ENCODE measurements at places on chromosomes 3 and 15. TPM values are rescaled to one million over a fixed set of nuclear protein-coding genes. Genes with fewer than 3 reads are reported as not detected.

- H3K36me3 ChIP-seq = peaks cover 1% of the 10 kb centered on the region
- peak overlapping the region; percentile 36 for H3K4me3 ChIP-seq
- H3K27me3 ChIP-seq = peaks cover 15% of the 10 kb centered on the region
- H3K27ac ChIP-seq = peak overlapping the region; percentile 31
- DNase-seq = no peak
- peaks cover 27% of the 10 kb centered on the region for H3K4me1 ChIP-seq
These were observed 1.7 kb upstream of the CFAP91 start for GRCh38 chr3:119700920-119701734.

GRCh38 chr3:62374341-62375218 is 1.2 kb upstream of the FEZF2 start:
- H3K27ac ChIP-seq = peak overlapping the region; percentile 70
- DNase-seq = peak; percentile 26
- H3K36me3 ChIP-seq = peaks cover 5% of the 10 kb centered on the region
- H3K4me3 ChIP-seq = peak overlapping the region; percentile 22

PYGO1 gene
- total RNA-seq = not detected

DNA sequence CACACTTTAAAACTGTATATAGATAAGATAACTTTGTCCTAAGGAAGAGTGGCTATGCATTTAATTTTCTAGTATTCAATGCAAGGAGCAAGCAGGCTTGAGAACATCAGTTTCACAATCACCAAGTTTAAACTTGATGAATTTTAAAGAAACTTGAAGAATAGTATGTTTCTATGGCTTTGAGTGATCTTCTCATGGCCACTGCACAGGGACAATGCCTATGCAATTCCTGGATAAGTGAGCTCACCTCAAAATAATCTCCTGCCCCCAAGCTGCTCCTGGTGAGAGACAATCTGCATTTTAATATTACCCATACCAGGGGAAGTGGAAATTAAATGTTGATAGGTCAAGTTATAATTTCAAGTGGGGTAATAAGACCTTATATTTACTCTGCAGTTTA is 376.6 kb upstream of the CBLB start:
- no peak overlapping the region for H3K4me3 ChIP-seq
- H3K27ac ChIP-seq = no peak overlapping the region
- peaks cover 23% of the 10 kb centered on the region for H3K36me3 ChIP-seq
- no peak for DNase-seq
- peaks cover 17% of the 10 kb centered on the region for H3K4me1 ChIP-seq
- no peaks in the 10 kb centered on the region for H3K27me3 ChIP-seq

PLAAT1 gene
- total RNA-seq = not detected

DNA sequence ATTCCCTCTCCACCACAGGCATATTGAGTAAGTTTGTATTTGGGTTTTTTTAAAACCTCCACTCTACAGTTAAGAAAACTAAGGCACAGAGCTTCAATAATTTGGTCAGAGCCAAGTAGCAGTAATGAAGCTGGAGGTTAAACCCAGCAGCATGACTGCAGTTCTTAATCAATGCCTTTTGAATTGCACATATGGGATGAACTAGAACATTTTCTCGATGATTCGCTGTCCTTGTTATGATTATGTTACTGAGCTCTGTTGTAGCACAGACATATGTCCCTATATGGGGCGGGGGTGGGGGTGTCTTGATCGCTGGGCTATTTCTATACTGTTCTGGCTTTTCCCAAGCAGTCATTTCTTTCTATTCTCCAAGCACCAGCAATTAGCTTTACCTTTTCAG is 1.6 kb upstream of the CCR5 start:
- peak overlapping the region; percentile 81 for H3K27ac ChIP-seq
- no peaks in the 10 kb centered on the region for H3K27me3 ChIP-seq
- H3K4me1 ChIP-seq = peaks cover 67% of the 10 kb centered on the region
- DNase-seq = no peak
